NCI-H748 treated with DMSO at 0.1 percent for 48 hours (cell line): ENCODE measurements at places on chromosomes 6 and 20.

DNA sequence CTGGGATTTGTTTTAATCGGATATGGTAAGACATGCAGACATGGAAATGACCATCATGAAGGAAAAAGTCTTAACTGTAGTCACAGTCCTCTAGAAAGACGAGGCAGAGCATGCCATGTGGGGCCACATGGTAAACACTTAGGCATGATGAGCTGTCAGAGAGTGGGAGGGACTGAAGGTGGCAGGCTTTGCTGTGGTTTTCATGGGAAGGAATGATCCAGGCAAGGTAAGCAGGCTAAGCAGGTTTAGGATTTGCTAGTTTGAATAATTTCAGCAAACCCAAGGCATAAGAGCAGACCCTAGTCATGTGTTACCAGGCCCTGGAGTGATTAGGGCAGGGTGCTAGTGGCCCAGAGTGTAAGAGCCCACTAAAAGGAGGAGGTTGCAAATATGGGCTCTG, 47.2 kb upstream of the STMND1 start:
- DNase-seq, result no peak

GRCh38 chr6:36504181-36504580, 43.1 kb downstream of the STK38 start:
- DNase-seq, result no peak

DNA sequence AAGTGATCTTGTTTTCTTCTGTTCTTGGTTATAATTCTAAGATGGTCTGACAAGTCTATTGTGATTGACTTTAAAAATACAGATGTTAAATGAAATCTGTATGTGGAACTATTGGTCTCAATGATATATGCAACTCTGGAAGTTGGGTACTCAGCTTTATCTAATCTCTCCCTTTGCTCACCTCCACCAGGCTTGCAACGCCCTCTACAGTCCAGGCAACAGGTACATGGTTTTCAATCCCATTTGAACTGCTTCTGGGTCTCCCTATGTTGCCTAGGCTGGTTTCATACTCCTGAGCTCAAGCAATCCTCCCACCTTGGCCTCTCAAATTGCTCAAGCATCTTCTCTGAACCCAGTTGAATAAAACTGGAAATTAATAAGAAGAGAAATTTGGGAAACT, 25.6 kb upstream of the HLA-DQB1 start:
- no peak for DNase-seq

DNA sequence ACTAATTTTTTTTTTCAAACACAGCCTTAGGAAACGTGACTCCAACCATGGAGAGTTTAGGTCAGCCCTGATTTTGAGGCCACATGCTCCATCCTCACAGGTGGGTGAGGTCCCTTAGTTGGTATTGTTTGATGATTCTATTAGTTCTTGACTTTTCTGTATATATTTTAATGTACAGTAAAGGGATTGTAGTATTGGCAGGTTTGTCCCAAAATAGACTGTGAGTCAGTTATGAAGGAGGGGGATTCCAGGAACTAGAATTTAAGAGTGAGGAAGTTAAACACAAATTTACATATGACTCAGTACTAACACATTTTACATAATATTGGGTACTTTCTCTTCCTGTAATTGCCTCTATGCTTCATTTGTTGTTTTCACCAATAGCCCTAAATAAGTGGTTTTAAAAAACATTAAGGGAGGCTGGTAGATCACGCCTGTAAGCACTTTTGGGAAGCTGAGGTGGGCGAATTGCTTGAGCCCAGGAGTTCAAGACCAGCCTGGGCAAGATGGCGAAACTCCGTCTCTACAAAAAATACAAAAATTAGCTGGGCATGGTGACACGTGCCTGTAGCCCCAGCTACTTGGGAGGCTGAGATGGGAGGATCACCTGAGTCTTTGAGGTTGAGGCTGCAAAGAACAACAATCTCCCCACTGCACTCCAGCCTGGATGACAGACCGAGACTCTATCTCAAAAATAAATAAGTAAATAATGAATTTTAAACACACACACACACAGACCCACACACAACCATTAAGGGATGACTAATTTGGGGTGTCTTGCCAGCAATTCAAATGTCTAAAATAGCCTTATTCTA, 81.8 kb downstream of the SGK1 start:
- DNase-seq, result no peak

DNA sequence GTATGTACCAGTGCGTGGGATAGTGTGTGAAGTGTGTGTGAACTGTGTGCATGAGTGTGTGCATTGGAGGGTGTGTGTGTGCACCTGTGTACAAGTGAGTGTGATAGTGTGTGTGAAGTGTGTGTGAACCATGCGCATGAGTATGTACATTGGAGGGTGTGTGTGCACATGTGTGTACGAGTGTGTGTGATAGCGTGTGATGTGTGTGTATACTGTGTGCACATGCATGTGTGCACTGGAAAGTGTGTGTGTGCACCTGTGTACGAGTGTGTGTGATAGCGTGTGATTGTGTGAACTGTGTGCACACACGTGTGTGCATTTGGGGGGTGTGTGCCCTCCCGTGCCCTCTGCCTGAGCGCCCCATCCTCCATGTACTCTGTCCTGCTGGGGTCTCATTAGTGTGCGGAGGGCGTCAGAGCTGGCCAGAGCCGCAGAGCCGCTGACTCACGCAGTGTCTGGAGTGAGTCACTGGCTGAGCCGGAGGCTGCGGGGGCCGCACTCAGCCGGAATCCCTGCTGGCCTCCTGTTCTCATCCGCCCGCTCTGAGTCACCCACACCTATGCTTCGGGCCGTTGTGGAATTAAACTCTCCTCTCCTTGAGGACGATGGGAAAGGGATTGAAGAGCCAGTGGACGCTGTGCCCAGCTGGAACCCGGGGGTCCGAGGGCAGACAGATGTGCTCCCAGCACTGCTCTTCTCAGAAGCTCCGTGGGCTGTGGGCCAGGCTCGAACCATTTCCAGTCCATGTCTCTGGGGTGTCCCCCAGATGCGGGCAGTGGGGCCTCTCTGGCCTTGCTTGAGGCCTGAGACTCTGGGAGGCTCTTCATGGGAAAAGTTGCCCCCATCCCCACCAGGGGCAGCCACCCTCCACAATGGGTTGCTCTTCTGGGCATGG, 27.3 kb upstream of the STX16 start:
- DNase-seq, result no peak

DNA sequence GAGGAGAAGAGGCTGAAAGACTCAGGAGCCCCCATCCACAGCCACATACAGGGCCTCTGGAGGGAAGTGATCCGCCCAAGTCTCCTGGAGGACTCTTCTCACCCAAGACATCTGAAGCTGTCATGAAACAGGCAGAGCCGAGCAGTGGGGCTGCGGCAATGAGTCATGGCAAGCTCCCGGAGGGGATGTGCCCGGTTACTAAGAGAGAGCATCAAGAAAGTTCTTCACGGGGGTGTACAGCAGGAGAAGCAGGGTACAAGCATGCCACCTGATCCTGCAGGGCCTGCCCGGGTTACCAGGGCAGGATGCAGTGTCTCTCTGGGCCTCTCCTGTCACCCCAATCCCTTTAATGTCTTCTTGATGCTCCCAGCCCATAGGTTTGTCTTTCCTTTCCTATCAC, 21.1 kb downstream of the TRIM26 start:
- DNase-seq, result no peak

DNA sequence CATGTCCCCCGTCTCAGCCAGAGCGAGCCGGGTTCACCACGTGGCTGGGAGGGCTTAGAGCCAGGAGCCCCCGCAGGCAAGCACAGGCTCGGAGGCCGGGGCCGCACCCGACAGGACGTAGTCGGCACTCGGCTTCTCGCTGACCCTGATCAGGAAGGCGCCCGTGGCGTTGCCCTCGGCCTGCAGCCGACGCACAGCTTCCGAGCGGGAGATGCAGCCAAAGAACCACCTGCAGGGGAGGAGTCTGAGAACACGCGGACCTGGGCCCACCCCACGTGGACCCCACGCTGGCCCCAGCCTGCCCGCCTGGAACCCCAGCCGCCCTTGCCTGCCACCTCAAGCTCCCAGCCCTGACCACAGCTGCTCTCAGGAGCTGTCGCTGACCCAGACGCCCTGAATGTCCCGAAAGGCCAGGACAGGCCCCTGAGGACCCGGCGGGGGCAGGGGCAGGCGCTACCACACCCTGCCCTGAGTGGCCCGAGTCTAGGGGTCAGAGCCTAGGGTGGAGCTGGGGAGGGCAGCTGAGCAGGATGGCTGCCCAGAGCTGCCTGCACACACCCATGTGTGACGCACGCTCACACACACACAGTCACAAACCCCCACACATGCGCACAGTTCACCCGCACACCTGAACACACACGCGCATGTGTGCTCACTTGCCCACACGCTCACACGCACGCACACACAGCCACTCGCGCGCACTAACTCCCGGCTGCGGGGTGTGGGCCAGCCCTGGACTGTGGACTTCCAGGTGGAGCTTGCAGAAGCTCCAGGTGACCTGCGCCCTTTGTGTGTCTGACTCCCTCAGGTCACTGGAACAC, 2.1 kb downstream of the PTK6 start:
- no peak for DNase-seq

- no peak for DNase-seq
These were observed 174.6 kb downstream of the GMPR start for GRCh38 chr6:16412982-16413381.

DNA sequence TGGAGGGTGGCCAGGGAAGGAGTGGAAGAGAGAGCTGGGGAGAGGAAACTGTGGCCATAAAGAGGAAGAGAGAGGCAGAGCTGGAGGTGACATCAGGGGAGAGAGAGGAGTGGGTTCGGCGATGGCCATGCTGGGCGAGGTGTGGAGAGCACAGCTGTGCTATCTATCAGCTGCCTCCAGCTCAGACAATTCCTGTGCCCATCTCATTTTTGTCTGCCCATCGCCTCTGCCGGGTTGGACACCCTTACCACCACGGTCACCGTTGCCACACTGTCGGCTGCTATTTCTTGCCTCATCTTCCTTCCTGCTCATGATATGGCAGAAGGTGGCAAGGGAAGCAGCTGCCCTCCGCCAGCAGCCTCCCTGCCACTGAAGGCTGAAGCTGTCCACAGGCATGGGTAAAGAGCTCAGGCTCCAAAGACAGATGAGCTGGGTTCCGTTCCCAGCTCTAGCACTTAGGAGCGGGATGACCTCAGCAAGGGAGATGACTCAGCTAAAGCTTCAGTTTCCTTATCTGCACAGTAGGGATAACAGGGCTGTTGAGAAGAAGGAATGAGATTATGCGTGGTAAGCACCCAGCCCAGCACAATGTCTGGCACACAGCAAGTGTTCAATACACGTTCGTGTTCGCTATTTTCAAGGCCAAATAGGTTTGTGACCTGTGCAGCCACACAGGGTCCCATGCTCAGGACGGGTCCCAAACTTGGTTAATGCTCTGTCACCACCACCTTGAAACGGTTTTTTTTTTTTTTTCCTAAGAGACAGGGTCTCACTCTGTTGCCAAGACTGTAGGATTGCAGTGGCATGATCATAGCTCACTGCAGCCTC, 21.9 kb upstream of the TAF8 start:
- DNase-seq, result no peak

- peak; percentile 45 for DNase-seq
These were observed 11.2 kb downstream of the NT5DC1 start for GRCh38 chr6:116111552-116112528.

GRCh38 chr20:34260208-34260942, 19.2 kb downstream of the ASIP start:
- no peak for DNase-seq

DNA sequence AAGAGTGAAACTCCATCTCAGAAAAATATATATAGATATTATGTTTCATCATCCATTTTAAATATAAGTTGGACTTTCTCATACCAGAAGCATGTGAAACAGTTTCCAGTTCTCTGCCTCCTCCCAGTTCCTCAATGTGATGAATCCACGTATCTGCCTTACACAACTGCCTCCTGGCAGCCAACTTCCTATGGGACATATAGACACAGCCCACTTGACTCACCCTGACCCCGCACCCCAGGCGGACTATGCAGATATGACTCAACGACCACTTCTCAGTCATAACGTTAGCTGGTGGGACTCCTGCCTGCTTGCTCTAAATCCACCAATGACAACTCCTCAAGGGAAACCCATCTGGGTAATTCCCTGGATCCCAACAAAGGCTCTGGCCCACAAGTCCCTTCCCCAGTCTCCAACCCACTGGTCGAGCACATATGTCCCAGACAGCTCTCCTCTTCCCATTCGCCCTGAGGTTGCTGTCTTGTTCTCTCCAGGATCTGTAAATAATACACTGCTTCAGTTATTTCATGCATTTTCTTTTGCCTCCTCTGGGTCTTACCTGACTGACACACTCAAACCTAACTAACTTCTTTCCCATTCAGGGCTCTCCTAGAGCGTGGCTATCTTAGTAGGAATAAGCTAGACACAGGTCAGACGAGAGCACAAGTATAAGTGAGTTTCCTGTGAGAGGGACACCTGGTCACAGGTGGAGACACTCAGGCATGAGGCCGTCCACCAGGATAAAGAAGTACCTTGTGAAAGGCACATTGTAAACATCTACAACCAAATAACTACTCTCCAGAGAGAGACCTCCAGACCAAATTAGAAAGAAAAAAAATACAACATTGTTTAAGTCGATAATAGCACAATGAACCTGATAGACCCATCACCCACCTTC, 548.5 kb downstream of the CD83 start:
- DNase-seq, result no peak

GRCh38 chr6:17233531-17233930, 47.6 kb upstream of the RBM24 start:
- DNase-seq, result no peak

- peak; percentile 71 for DNase-seq
These were observed 32.0 kb downstream of the ARHGAP40 start for GRCh38 chr20:38633577-38634093.

GRCh38 chr6:162262466-162263196, 464.9 kb downstream of the PRKN start:
- DNase-seq, result no peak

- DNase-seq, result no peak
These were observed 3.5 kb upstream of the MYT1 start for GRCh38 chr20:64160526-64161355.

DNA sequence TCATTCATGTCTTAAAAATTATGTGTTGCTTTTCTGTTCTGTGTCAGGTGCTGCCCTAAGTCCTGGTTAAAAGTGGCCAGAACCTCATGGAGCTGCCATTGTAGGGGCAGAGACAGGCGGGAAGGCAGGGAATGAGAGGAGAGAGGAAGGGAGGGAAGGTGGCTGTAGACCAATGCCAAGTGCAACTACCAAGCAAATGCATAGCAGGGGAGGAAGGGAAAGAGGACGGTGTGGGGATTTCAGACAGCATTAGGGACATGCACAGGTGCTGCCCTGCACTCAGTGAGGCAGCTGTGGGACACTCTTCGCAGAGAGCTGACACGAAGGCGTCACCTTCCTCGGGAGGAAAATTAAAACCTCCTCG, 21.0 kb downstream of the GGTLC1 start:
- DNase-seq, result no peak

- no peak for DNase-seq
These were observed 170.6 kb downstream of the FOXC1 start for GRCh38 chr6:1780251-1780867.

- DNase-seq, result no peak
These were observed 55.0 kb upstream of the PHACTR1 start for GRCh38 chr6:12661432-12662089.

DNA sequence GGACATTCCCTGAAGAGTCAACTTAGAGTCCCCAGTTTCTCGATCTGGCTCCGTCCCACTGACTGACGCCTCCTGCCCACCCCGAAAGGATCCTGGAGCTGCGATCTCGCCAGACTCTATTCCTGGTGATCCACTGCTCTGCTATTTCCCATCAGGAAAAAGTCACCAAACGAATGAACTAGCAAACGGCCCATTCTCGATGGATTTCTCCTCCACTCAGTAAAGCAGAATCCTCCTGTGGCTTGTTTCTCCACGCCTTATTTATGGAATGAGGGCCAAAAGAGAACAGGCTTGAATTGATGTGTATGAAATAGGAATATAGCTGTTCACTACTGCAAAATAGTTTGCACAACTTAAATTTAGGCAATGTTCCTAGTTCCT, 5.4 kb downstream of the NKX2-4 start:
- no peak for DNase-seq
